ENCODE measurements at places on chromosomes 3 and 15.

- peak; percentile 18 for DNase-seq
Observed at GRCh38 chr3:49656541-49657112, 17.5 kb upstream of the APEH start.

DNA sequence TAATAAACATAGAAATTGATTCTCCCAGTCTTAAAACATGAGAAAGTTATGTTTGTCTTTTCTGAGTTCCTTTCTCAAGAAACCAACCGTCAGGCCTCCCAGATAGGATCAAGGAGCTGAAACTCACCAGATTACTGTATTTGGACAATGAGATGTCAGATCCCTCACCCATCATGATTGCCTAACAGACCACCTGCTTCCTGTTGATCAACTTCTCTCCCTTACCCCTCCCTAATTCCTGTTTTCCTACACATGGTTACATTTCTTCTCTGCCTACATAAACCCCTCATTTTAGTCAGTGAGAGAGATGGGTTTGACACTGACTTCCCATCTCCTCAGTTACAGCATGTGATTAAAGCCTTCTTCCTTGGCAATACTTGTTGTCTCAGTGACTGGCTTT is 917.5 kb downstream of the FHIT start:
- no peak for DNase-seq

GRCh38 chr3:168531116-168531515 is 435.4 kb upstream of the GOLIM4 start:
- DNase-seq: no peak

- no peak for DNase-seq
Observed at GRCh38 chr3:44970926-44971490, 5.0 kb downstream of the ZDHHC3 start.

GRCh38 chr15:89633585-89633984 is 21.7 kb downstream of the KIF7 start:
- no peak for DNase-seq

DNA sequence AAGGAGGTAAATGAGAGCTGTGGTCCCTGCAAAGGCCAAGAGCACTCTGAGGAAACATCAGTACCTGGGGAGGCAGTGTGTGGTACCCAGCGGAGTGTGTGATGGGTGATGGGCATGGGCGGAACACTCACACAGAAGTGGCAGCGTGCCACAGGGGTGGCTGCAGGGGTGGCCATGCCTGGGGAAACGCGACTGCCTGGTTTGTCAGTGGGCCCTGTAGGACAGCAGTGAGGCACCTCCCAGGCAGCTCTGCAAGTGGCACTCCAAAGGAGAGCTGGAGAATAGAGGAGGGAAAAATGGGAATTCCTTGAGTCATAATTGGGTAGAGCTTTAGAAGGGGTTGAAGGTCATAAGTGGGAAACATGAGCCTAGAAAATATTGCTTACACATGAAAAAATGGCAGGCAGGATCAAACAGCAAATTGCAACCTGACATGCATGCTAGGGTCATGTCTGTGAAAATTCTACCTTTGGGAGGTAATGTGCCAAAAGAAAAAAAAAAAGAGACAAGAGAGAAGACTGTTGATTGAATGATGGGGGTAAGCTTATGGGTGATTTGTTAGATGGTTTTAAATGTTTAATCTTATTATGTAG is 138.4 kb downstream of the RPLP1 start:
- DNase-seq: no peak

DNA sequence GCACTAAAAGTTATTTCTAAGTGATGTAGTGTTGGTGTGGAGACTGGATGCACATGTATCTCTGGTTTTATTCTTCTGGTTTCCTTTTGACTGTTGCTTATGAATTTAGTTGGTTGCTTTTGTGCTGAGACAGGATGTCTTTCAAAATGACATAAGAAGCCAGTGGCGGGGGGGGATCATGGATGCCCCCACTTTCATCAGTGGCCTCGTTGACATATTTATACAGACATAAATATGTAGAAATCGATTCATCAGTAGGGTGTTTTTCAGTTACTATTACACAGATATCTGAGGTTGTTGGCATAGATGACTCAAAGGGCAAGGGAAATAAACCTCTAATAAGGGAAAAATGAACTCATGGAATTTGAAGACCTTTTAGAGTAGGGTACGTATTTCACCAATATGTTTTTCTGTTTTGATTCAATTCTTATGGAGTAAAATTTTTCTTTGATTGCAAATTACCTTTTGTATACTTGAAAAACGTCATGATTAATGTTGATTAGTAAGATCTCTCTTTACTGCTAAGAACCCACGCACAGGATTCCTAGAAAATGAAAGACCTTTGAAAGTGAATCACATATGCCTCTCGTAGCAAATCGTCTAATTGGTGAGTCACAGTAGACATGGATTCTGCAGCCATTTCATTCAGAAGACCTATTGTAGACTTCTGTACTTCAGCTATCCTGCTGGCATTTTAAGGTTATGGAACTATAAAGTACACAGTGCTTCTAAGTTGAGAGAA is 97.4 kb upstream of the RBMS3 start:
- DNase-seq: peak; percentile 78

DNA sequence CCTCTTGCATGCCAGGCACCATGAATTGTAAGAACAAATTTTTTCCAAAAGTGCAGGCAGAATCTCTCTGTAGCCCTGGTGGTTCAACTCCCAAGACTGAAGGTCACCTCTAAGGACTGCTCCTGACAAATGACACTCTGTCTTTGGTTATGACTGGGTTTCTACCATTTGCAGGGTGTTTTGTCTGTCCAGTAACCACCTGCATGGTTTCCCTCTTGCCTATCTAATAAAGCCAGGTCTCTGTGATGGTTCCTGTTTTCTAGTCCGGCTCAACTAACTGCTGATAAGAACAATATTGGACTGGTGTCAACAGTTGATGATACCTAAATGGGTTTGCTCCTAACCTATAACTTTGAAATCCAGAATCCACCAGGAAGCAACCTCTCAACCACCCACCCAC is 43.7 kb downstream of the ATP8B4 start:
- DNase-seq: no peak

DNA sequence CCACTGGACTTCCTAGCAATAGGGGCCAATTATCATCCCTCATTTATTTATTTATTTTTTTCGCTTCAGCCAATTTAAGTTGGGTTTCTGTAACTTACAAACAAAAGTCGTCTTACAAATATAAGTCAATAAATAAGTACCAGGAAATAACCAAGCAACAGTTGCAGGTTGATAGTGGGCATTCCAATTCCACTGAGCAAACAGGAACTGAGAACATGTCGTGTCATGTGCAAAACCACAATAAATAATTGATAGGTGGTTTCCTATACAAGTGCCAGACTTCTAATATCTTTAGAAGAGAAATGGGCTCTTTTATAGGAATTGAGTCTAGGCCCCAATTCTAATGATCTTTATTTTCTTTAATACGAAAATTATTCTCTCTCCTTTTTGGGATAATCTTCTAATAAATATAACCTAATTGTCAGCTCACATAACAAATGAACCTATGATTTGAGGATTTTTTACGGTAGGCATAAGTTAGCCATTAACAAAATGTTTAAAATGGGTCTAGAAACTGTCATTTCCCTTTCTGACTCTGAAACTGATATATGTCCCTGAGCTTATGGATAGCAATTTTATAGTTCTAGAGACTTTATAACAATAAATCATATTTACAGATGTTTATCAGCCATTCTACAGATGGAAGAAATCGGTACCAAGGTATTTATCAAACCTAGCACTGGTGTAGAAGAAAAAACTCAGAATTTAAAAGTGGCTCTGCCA is 571.8 kb downstream of the FOXP1 start:
- DNase-seq: no peak

GRCh38 chr3:139299261-139300132 is 44.3 kb upstream of the MRPS22 start:
- peak; percentile 74 for DNase-seq

DNA sequence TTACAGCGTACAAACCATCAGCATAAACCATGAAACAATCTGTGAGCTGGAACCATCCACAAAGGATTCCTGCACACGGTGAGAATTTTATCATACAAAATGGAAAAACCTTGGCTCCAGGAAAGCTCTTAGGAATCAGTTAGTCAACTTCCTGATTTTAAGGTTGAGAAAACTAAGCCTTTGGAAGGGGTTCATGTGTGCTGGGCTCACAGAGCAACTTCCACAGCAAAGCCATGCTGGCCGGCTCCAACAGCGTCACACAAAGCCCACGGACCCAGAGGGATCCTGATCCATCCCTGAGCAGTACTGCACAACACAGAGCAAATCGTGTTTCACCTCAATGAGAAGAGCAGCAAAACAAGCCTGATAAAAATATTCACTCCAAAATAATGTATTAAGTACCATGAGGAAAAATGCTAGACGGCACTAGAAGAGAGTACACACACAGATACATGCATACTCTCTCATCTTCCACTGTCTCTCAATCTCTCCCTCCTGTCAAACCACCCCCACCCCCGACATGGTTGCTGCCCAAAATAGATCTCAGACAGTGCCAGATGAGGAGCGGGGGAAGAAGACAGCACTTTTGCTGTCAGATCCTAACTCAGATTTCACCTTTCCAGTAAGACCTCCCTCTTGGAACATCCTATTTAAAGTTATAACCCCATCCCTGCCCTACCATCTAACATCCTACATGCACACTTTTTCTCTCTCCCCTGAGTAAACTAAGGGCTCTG is 58.6 kb downstream of the MB21D2 start:
- DNase-seq: no peak

DNA sequence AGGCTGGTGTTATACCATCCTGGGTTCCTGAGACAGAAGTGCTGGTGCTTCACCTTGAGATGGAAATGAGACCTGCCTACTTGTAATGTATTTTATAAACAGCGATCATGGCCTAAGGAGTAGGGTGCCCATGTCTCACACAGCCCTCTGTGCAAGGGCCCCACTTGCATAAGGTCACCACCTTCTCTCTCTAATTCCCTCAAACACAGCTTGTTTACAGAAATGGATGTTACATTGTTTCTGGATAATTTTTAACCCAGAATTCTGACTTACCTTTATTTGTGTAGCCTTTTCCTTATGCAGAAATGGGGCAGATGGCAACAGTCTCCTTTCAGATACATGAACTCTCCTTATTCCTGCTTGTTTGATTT is 95.1 kb upstream of the UMPS start:
- no peak for DNase-seq

DNA sequence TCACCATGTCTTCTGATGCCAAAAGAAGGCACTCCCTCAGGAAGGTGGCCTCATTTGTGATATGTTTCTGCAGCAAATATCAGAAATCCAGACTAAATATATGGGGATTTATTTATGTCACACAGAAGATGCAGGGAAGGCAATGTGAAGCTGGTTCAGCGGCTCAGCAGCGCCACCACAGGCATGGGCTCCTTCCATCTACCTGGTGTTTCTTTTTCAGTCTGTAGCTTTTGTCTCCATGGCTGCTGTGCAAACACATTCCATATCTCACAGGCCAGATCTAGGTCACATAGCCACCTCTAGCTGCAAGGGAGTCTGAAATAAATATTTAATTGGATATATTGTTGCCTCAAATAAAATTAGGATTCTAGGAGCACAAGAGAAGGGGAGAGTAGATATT is 502.1 kb upstream of the IL12A start:
- peak; percentile 4 for DNase-seq

DNA sequence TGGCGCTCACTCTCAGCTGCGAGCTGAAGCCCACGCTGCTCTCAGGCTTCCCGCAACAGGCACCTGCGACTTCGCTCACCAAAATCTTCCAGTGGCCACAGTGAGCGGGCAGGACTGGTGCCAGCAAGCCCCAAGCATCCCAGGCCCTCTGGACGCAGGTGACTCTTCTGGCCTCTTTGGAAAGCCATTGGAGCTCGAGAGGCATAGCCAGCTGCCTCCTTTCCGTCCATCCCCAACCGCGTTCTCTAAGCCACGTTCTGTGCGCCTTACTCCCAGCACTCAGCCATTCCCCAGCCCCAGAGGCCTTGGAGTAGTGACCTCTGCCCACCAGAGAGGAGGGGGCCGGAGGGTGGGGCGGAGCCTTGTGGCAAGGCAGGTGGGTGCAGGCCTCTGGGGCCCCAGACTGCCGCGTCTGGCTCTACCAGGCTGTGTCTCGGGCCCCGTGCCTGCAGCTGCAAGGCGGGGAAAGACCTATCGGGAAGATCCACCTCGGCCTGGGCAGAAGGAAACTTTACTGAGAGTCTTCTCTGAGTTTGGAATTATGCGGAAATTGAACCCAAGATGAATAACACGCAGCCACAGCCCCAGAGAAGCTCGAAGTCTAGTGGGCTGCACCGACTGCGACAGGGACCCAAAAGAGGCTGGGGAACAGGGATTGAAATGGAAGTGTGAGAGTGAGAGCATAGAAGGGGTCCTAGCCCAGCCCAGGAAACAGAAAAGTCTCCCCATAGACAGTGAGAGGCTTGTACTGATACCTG is 3.6 kb upstream of the SOX14 start:
- no peak for DNase-seq

- DNase-seq: no peak
Observed at GRCh38 chr15:46548989-46549388, 914.2 kb downstream of the SQOR start.

DNA sequence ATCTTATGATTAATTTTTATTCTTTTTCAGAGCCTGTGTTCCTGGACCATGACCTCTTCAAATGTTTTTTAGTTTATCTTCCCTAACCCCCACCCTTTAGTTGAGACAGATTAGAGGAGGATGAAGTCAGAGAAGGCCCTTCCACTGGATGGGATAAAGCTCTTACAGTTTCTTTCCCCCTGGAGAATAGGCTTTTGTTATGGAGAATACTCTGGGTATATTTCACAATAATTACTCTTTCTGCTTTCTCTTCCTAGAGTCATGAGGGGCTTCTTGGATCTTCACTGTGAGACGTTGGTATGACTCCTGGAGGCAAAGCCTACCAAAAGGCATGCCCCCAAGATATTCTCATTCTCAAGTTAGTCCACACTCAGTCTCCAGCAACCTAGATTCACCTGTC is 144.4 kb upstream of the THRB start:
- DNase-seq: no peak

DNA sequence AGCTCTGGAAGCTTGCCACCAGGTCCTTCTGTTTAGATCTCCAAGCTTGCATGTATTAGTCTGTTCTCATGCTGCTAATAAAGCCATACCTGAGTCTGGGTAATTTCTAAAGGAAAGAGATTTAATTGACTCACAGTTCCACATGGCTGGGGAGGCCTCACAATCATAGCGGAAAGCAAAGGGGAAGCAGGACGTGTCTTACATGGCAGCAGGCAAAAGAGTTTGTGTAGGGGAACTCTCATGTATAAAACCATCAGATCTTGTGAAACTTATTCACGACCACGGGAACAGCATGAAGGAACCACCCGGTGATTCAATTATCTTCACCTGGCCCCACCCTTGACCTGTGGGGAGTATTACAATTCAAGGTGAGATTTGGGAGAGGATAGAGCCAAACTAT is 147.0 kb upstream of the PROK2 start:
- no peak for DNase-seq

GRCh38 chr15:25368850-25369249 is 70.0 kb downstream of the UBE3A start:
- DNase-seq: peak; percentile 41

DNA sequence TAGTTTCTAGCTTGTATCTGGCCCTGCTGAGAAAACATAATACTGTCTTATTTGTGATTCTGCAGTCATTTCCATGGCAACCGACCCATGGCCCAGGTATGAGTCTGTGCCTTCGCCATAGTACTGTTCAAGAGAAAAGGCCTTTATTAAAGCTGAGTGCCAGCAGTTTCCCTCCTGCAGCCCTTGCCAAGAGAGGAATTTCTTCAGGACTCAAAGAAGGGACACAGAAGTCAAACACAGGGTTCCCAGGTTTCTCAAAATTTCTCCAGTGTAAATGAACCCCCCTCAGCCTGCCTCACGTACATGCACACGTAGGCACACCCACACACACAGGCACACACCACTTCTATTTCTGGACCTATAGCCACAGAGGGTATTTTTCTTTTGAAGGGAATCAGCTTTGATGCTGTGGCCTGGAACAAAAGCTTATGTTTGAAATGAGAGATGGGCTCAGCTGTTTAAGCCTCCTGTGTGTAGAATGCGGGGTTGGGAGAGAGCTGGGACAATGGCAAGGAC is 269.2 kb downstream of the PDCD6IP start:
- DNase-seq: no peak
